ENCODE measurements at places on chromosomes 7 and 10. TPM values are rescaled to one million over a fixed set of nuclear protein-coding genes. Genes with fewer than 3 reads are reported as not detected.

GRCh38 chr7:77525231-77525630 is 11.9 kb upstream of the PTPN12 start:
- H3K27ac ChIP-seq = no peak overlapping the region
- H3K4me3 ChIP-seq = no peak overlapping the region
- no peak for DNase-seq
- H3K36me3 ChIP-seq = no peaks in the 10 kb centered on the region
- no peaks in the 10 kb centered on the region for H3K27me3 ChIP-seq

Gene GOLGA7B
- 0.29 TPM for total RNA-seq

- peaks cover 60% of the 10 kb centered on the region for H3K4me1 ChIP-seq
- no peak overlapping the region for H3K4me3 ChIP-seq
- H3K27ac ChIP-seq = no peak overlapping the region
- H3K27me3 ChIP-seq = no peaks in the 10 kb centered on the region
- no peak for DNase-seq
Observed at GRCh38 chr7:5776894-5777660, 4.4 kb downstream of the RNF216 start.

- no peak for DNase-seq
- no peaks in the 10 kb centered on the region for H3K27me3 ChIP-seq
Observed at GRCh38 chr10:74292871-74293427, 141.9 kb downstream of the ADK start.

DNA sequence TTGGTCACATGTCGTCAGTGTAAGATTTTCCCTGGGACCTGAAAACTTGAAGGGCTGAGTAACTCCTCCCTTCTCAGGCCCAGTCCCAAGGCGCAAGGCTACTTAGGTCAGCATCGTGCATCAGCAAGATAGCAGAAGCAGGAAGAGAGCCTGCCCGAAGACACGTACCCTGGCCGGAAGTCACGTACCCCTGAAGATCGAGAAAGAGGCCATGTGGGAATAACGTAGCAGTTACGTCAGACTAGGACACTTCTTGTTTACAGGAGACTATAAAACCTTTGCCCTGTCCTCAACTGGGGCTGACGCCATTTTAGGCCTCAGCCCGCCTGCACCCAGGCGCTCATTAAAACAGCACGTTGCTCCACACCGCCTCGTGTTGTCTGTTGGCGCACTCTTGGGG is 114.3 kb upstream of the GALNT17 start:
- no peak for DNase-seq
- no peaks in the 10 kb centered on the region for H3K36me3 ChIP-seq
- no peak overlapping the region for H3K4me3 ChIP-seq
- no peaks in the 10 kb centered on the region for H3K4me1 ChIP-seq
- H3K27ac ChIP-seq = no peak overlapping the region

DNA sequence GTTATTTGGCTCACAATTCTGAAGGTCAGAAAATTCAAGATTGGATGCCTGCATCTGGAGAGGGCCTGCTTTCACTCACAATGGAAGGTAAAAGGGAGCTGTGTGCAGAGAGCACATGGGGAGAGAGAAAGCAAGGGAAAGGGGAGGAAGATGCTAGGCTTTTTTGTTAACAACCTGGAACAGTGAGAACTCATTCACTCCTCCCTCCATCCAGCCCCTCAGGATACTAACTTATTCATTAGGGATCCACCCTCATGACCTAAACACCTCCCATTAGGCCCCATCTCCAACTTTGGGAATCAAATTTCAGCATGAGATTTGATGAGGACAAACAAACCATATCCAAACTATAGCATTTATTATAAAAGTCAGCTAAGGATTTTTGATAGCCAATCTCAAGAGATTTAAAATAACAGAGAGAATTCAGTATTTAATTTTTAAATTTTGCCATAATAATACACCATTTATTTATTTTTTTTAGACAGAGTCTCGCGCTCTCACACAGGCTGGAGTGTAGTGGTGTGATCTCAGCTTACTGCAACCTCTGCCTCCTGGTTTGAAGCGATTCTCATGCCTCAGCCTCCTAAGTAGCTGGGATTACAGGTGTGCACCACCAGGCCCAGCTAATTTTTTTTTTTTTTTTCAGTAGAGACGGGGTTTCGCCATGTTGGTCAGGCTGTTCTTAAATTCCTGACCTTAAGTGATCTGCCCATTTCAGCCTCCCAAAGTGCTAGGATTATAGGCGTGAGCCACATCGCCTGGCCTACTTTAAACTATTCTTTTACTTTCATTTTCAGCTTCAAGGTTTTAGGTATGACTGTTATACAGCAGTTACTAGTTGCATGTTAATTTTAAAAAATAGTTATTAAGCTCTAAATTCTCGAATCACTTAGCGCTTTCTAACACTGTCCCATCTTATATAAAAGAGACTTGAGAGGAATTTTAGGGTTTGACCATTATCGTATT is 20.3 kb upstream of the ETV1 start:
- no peaks in the 10 kb centered on the region for H3K4me1 ChIP-seq
- no peak overlapping the region for H3K27ac ChIP-seq
- H3K4me3 ChIP-seq = no peak overlapping the region
- DNase-seq = no peak
- H3K36me3 ChIP-seq = no peaks in the 10 kb centered on the region
- no peaks in the 10 kb centered on the region for H3K27me3 ChIP-seq

DNA sequence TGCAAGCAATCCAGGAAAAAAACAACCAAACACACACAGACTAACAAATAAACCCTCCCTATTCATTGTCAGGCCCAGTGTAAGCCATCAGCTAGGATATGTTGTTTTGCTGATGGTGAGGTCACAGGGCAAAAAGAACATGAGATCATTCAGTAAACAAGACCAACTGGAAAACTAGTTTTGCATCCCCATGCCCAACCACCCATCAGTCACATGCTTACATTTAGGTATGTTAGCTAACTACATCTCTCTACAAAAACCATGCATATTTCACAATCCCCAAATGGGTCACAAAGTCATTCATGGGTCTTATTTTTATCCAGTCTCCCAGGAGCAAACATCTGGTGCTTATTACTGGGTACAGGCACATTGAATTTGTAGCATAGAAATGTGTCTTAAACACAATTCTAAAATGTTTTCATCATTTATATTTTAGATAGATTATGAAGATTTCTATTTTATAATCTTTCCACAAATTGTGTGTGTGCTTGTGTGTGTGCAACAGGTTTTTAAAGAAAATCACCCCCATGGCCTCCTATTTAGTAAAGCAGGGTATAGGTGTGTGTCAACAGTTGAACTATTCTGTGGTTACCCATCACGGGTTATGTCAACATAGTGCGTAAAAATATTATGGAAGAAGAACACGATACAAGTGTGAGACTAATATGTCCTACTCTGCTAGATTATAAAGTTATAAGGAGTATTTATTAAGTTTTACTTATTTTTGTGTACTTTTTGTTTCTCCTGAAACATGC is 103.8 kb upstream of the AKR1E2 start:
- no peak for DNase-seq
- H3K4me3 ChIP-seq = no peak overlapping the region
- no peak overlapping the region for H3K27ac ChIP-seq
- no peaks in the 10 kb centered on the region for H3K27me3 ChIP-seq
- peaks cover 14% of the 10 kb centered on the region for H3K4me1 ChIP-seq

DNA sequence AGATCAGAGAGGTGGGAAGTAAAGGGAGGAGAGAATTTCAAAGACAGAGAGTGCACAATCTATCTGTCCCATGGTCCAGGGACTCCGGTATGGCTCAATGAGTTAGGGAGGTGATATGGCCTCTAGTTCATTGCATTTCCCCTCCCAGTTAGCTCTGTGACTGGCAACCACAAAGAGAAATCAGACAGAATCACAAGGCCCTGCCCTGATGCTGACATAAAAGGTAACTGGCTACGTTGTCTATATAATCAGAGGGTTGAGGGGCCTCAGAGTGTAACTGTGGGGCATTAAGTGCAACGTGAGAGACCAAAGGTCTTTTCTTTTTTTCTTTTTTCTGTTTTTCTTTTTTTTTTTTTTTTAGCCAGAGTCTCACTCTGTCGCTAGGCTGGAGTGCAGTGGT is 7.3 kb upstream of the C10orf95 start:
- H3K4me3 ChIP-seq = no peak overlapping the region
- no peaks in the 10 kb centered on the region for H3K36me3 ChIP-seq
- H3K4me1 ChIP-seq = peaks cover 18% of the 10 kb centered on the region

Gene ACHE
- total RNA-seq = 3.2 TPM

GRCh38 chr10:3882855-3883254 is 97.8 kb upstream of the KLF6 start:
- no peak for DNase-seq
- peaks cover 20% of the 10 kb centered on the region for H3K4me1 ChIP-seq
- no peak overlapping the region for H3K27ac ChIP-seq
- no peaks in the 10 kb centered on the region for H3K36me3 ChIP-seq
- H3K27me3 ChIP-seq = no peaks in the 10 kb centered on the region

Gene RAPGEF5
- 27.0 TPM for total RNA-seq

DNA sequence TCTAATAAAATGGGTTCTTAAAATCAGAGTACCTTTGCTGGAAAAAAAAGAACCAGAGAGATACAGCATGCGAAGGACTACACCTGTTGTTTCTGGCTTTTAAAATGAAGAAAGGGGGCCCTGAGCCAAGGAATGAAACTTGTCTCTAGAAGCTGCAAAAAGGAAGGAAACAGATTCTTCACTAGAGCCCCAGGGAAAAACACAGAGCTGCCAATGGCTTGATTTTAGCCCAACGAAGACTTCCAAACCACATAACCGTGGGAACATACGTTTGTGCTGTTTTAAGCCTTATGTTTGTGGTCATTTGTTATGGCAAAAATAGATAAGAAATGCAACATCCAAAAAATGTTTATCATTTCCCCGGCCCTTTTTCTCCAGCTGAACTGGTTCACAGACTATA is 780.0 kb downstream of the SORCS1 start:
- no peak overlapping the region for H3K4me3 ChIP-seq
- H3K27me3 ChIP-seq = no peaks in the 10 kb centered on the region
- no peak for DNase-seq
- H3K36me3 ChIP-seq = no peaks in the 10 kb centered on the region
- H3K27ac ChIP-seq = no peak overlapping the region
- no peaks in the 10 kb centered on the region for H3K4me1 ChIP-seq

GRCh38 chr10:62244785-62245467 is 23.7 kb downstream of the RTKN2 start:
- H3K4me3 ChIP-seq = no peak overlapping the region
- no peaks in the 10 kb centered on the region for H3K27me3 ChIP-seq
- peaks cover 21% of the 10 kb centered on the region for H3K4me1 ChIP-seq
- no peaks in the 10 kb centered on the region for H3K36me3 ChIP-seq
- H3K27ac ChIP-seq = no peak overlapping the region
- no peak for DNase-seq

Gene POM121C
- 29.1 TPM for total RNA-seq

Gene PLXNA4
- 5.0 TPM for total RNA-seq

- DNase-seq = no peak
- no peak overlapping the region for H3K27ac ChIP-seq
- no peaks in the 10 kb centered on the region for H3K27me3 ChIP-seq
- H3K4me3 ChIP-seq = no peak overlapping the region
- no peaks in the 10 kb centered on the region for H3K4me1 ChIP-seq
Observed at GRCh38 chr7:12475362-12476063, 71.8 kb upstream of the VWDE start.

Gene EGR2
- 0.26 TPM for total RNA-seq

Gene CFAP70
- 1.0 TPM for total RNA-seq

DNA sequence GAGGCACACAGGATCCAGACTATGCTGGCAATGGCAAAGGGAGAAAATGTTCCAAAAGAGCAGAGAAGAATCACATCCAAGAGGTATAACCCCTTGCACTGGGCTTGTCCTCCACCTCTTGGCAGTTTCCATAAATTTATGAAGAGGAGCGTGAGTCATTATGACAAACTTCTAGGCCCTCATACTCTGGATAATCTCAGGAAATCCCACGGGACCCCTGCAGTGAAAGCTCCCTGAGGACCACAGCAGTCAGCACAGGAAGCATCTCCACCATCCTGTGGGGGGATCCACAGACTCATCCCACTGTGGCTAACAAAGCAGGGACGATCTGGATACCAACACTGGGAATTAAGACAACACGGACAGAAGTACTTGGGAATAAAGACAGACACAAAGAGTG is 30.3 kb upstream of the GPAM start:
- DNase-seq = no peak
- peaks cover 11% of the 10 kb centered on the region for H3K4me1 ChIP-seq
- no peaks in the 10 kb centered on the region for H3K36me3 ChIP-seq
- H3K27me3 ChIP-seq = no peaks in the 10 kb centered on the region
- no peak overlapping the region for H3K4me3 ChIP-seq
- no peak overlapping the region for H3K27ac ChIP-seq

Gene PAPOLB
- 0.32 TPM for total RNA-seq

DNA sequence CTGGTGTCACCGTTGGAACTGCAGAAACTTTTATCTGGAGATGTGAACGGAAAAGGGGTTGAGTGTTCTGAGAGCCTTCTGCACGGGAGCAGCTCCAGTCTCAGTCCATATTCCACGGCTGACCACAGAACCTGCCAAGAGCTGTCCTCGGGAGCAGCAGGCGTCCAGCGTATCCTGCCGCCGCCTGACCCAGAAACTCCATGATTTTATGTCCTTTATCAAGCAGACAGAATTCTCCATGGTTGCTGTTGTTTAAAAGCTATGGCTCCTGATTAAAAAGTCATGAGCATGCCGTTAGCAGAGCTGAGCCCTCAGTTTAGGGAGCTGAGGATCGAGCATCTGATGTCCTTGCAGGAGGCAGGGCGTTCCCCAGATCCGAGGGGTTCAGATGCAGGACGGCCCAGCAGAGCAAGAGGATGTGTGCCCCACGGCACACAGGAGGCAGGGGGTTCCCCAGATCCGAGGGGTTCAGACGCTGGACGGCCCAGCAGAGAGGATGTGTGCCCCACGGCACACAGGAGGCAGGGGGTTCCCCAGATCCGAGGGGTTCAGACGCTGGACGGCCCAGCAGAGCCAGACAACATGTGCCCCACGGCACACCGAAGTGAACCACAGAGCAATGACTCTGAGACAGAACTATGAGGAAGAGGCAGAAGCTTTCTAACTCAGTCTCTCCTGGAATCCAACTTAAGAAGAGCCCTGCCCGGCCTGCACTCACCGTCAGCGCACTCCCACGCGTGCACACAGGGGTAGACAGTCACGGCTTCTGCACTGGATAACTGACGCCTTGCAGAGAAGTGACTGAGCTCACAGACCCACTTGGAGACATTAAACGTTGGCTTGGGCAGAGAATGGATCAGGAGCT is 96.4 kb downstream of the WDR37 start:
- H3K4me3 ChIP-seq = no peak overlapping the region
- no peak overlapping the region for H3K27ac ChIP-seq
- no peaks in the 10 kb centered on the region for H3K36me3 ChIP-seq
- H3K27me3 ChIP-seq = peaks cover 11% of the 10 kb centered on the region

- no peak overlapping the region for H3K27ac ChIP-seq
- H3K4me3 ChIP-seq = no peak overlapping the region
- DNase-seq = no peak
- H3K27me3 ChIP-seq = no peaks in the 10 kb centered on the region
- H3K36me3 ChIP-seq = no peaks in the 10 kb centered on the region
- no peaks in the 10 kb centered on the region for H3K4me1 ChIP-seq
Observed at GRCh38 chr10:32065856-32066255, 9.6 kb upstream of the KIF5B start.

DNA sequence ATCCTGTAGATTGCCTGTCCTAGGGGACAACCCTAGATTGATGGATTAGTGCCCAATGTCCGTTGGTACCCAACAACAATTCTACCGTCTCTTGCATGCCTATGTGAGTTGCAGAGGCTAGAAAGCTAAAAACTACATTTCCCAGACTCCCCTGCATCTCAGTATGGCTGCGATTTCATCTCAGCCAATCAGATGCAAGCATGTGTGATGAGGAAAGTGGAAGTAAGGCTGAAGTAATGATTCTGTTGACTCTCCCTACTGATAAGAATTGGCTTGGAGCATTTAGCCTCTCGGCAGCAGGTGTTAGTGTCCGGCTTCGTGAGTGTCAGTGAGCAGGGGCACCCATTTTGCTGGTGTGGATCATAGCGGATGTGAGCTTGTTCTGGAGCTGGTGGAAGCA is 171.9 kb downstream of the FGFR2 start:
- no peaks in the 10 kb centered on the region for H3K27me3 ChIP-seq
- H3K4me1 ChIP-seq = no peaks in the 10 kb centered on the region
- no peak for DNase-seq
- no peak overlapping the region for H3K27ac ChIP-seq
- no peak overlapping the region for H3K4me3 ChIP-seq

Gene CLEC2L
- total RNA-seq = not detected

Data from esophagus muscularis mucosa (tissue), 4 donors.